ENCODE measurements at places on chromosomes 6 and 20. TPM values are rescaled to one million over a fixed set of nuclear protein-coding genes. Genes with fewer than 3 reads are reported as not detected.

DNA sequence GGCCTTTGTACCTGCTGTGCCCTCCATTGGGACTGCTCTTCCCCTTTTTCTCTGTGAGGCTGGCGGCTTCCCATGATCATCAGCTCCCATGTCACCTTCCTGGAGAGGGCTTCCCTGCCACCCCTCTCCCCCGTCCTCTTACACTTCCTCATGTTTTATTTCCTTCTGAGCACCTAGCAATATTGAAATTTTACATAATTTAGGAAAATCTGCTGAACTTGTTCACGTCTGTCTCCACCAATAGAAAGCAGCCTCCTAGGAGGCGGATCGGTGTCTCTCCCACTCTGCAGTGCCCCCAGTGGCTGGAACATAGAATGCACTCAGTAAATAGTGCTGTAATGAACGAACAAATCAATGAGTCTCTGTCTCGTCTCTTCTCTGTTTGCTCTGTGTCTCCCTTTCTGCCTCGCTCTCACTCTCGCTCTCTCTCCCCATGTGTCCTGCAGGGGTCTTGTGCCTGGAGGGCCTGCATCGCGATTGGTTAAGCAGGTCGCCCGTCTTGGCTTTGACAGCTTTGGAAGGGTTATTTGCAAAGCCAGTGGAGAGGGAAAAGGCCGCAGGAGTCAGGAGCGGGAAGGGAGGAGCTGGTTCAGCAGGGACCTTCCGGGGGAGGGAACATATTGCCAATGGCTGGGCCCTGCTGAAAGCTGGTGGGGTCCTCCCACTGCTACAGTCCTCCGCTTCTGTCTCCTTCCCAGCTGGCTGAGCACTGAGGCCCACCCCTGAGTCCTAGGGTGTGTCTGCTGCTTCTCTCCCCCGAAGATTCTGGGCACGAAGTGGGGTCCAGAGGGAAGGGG lies 12.1 kb upstream of the OCSTAMP start:
- DNase-seq = peak; percentile 72

DNA sequence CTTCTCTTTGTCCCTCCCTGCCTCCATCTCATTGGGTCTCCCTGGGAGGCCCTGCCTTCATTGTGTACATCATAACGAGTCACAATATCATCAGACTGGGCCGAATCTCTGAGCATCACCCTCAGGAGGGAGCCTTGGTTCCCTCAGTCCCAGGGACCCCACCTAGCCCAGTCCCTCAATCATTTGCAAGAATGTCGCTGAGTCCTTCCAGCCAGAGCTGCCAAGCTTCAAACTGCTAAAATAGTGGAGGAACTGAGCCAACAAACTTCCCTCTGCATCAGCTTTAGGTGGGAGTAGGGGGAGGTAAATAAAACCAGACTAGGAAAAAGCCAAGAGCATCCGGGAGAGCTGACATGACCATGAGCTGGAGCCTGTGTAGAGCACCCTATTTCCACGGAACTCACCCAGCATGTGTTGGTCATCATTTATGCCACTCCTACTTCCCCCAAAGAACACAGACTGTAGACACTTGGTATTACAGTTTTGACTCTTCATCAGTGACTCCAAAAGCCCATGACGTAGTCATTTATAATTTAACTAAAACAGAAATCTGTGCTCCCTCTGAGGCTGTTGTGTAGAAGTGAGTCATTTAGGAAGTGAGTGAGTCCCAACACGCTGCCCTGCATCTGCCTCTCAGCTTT lies 28.8 kb upstream of the IL17A start:
- no peak for DNase-seq

The ADGRB3 gene
- total RNA-seq = 0.23 TPM

DNA sequence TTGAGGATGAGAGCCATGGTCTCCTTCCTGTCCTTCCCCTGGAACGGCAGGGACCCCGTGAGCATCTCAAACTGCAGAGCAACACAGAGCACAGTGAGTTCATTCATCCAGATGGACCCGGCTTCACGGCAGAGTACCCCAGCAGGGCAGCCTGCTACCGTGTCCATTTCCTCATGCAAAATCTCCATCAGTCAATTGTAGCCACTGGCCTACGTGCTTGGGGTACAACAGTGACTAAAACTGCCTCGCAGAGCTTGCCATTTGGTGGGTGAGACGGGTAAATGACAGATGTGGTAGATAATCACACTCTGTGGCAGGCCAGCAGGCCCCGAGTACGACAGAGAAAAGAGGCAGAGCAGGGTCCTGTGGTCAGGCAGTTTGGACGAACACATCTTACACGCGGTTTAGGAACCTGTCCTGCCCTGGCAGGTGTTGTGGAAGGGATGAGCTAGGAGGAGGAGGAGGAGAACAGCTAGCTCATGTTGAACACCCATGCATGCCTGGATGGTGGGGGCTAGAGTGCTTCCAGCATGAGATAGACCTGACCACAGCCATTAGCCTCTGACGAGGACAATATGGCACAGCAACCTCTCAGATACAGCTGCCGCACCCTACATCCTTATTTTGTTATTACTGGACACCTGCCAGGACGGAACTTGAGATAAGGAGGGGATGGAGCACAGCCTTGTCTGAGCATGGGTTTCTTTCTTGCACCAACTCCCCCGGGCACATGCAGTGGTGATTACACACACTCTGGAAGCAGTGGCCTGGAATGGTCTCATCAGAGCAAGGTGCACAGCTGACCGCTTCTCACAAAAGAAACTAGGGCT lies 95.6 kb downstream of the RAMACL start:
- no peak for DNase-seq

The SLC26A8 gene
- not detected for total RNA-seq

The CDSN gene
- not detected for total RNA-seq

The THBD gene
- 60.4 TPM for total RNA-seq

The GHRH gene
- total RNA-seq = not detected

GRCh38 chr20:4869290-4870193 lies 131.8 kb downstream of the SLC23A2 start:
- no peak for DNase-seq

- no peak for DNase-seq
These were observed 12.5 kb downstream of the JAG1 start for GRCh38 chr20:10661261-10661660.

DNA sequence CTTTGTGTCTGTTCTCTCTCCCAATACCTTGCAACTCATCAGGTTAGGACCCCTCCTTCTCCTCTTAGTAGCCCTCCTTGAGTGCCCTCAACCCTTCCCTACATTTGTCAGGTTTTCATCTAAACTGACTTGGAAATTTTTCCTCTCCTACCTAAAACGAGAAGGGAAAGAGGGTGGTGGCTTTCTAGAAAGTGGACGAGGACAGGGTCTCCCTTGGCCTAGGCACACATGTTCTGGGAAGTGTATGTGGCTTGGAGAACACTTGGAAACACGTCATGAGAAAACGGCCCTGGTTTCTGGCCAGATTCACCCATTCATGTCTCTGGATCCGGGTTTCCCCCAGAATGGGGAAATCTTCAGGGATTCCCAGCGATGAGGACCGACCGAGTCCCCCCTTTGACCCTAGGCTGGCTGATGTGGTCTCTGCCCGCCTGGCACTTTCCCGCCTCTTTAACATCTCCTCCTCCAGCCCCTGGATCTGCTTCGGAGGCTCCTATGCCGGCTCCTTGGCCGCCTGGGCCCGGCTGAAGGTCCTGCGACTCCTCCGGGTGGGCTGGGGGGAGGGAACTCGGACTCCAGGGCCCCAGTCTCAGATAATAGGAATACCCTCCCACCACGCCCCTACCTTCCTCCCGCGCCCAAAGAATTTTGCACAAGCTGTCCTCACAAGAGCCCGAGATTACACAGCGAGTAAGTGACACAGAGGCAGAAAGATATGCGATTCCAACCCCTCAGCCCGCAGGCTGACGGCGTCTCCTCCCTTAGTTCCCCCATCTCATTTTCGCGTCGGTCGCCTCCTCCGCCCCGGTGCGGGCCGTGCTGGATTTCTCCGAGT lies 3.0 kb downstream of the PRSS16 start:
- no peak for DNase-seq

The ZNF133 gene
- total RNA-seq = 9.7 TPM

- DNase-seq = no peak
These were observed 63.7 kb downstream of the PXDC1 start for GRCh38 chr6:3687847-3688246.

The OR14J1 gene
- not detected for total RNA-seq

DNA sequence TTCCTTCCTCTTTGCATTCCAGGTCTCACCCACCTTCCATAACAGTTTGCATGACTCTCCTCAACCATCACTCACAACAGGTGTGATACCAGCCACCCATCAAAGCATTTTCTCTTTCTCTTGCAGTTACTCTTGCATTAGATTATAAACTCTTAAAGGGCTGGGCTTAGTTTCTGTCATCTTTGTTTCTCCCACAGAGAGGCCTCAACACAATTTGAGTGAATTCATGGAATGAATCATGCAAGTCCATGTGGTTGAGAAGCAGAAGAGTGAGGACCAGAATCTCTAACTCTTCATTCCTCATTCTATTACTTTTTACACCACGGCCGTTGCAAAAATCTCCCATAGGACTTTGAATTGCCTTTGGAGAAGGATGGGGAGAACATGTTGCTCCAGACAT lies 31.4 kb downstream of the OGFRL1 start:
- no peak for DNase-seq

- DNase-seq = no peak
These were observed 27.7 kb upstream of the KIAA0408 start for GRCh38 chr6:127486934-127487333.

DNA sequence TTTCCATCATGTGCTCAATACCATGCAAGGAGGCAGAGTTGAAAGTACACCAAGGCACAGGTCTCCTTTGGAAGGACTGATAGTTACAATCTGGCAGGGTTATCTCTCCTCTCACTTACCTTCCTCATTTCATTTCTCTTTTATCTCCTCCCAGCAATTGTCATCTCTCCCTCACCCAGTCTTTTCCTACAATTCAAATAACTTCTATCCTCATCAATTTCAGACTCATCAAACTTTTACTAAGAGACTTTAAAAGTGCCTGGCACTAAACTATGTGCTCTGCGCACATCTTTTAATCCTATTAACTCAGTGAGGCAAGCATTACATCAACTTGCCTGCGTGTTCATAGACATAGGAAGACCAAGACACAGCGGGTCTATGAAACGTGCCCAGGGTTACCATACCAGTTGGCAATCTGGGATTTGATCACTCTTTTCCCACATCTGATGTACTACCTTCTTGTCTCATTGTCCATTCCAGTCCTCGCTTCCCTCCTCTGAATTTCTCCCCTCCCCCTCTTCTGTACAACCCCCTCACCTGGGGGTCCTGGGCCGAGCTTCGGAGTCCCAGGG lies 1.2 kb downstream of the VARS1 start:
- DNase-seq = no peak

The SYCP2 gene
- total RNA-seq = 0.69 TPM

DNA sequence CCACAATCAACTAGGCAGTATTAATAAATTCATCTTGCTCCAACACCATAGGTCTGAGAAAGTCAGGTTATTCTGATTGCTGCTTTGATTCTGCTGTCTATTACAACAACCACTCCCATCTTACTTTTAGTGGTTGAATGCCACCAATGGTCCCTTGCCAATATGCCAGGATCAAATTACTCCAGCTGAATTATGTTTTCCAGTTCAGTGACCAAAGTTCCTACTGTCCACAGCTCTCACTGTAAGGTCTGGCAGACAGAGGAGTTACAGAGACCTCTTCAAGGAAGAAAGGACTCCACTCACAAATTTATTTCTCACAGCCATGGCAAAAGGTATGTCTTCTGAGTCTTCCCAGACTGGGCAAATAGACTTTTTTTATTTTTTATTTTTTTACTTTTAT lies 557.0 kb downstream of the HAO1 start:
- no peak for DNase-seq

DNA sequence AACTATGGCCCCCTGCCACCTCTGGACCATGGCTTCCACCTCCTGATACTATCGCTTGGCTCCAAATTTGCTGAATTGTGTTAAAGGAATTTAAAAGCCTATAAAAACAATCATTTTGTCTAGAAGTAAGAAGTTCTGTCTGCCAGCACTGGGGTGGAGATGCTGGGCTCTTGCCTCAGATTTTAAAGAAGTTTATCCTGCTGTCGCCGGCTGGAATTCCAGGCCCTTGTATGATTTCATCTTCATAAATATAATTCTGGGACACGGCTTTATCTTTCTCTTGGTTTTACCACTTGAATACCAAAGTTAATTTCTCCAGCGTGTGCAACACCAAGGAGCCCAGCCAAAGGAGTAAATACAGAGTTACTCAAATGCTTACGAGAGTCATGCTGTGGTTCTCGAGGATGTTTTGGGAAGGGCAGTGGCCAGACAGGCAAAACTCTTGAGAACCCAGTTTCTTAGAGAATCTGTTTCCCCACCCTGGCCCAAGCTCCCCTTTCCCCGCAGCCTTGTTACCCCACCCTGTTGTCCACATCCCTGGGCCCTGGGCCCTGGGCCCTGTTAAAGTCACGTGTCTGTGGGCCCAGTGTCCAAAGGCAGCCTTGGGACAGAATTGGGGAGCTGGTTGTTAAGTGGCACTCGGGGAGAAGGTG lies 31.9 kb downstream of the C6orf89 start:
- DNase-seq = peak; percentile 76

The GPSM3 gene
- total RNA-seq = 3.1 TPM

DNA sequence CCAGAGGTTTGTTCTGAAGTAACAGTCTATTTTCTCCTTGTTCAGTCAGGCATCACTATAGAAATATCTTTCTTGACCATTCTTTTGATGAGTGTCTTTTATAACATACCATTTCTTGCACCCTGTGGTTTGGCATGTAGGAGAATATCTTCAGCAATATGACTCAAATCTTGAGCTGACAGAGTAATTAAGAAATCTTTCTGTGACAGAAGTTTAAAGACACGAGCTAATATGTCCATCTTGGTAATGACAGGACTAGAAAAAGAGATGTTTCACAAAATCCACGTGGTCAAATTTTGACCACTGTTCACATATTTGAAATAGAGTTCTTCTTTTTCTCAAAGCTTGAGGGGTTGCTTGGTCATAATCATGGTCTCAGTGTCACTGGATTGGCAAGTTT lies 149.9 kb downstream of the MYB start:
- DNase-seq = no peak

- DNase-seq = peak; percentile 75
These were observed 125.1 kb upstream of the NXT1 start for GRCh38 chr20:23225407-23226060.

GRCh38 chr20:62171245-62171644 lies 11.6 kb upstream of the MTG2 start:
- no peak for DNase-seq

DNA sequence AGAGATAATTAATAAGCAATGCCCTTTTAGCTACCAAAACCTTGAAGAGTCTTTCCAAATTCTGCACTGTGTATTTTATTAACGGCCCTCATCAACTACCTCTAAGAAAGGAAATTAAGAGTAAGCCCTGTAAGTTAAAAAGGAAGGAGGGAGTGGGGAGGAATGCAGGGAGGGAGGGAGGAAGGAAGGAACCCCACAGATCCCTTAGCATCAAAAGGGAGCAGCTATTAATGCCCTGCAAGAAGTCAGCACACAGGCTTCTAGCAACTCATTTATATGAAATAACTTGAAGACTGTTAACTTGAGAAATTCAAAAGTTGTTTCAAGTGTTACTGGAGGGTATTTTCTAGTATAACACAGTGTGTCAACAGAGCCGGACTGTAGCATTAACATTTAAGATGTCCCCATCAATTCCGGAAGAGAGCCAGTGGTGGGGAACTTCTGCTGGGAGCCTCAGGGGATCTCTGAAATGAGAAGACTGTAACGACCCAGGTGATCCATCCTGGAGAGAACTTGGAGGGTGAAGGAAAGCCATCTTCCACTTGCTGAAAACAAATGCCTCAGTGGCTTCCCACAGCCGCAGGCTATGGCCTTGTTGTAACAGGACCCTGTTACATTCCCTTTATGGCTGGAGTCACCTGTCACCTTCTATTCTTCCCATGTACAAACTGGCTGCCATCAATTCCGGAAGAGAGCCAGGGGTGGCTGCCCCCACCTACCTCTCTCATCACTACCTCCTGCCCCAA lies 33.2 kb downstream of the SLC22A23 start:
- DNase-seq = no peak
